ENCODE measurements at places on chromosomes 13 and 19.

DNA sequence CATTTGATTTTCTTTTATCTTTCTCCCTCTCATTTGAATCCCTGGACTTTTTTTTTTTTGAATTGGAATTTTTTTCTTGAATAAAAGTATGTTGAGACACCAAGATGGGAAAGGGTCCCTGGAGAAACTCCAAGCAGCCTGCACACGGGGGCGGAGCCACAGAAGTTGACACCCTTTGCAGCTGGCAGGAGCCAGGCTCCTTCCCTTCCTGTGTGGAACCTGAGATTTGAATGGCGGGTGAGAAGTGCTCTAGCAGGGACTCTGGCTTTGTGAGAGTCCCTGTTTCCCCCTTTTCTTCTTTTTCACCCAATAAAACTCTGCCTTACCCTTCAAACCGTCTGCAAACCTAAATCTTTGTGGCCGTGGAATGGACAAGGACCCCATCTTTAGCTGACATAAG is 1381.0 kb upstream of the MIR17HG start:
- no peak for DNase-seq

DNA sequence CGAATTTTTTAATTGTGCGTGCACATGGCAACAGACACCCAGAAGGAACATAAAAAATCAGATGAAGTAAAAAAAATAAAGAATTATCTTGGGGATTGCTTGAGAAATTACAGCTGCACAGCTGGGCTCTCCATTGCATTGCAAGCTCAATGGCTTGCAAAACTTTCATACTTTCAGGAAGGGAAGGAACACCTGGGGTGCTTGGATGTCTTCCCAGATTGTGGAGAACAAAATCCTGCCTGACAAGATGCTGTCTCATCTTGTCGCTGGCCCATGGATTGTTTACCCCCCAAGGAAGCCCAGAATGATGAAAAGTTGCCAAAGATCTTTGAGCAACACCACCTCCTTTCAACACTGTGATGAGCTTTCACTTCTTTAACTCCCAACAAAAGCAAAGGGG is 11.0 kb upstream of the CASP14 start:
- no peak for DNase-seq

GRCh38 chr13:52925775-52926285 is 77.4 kb upstream of the PCDH8 start:
- DNase-seq: no peak

DNA sequence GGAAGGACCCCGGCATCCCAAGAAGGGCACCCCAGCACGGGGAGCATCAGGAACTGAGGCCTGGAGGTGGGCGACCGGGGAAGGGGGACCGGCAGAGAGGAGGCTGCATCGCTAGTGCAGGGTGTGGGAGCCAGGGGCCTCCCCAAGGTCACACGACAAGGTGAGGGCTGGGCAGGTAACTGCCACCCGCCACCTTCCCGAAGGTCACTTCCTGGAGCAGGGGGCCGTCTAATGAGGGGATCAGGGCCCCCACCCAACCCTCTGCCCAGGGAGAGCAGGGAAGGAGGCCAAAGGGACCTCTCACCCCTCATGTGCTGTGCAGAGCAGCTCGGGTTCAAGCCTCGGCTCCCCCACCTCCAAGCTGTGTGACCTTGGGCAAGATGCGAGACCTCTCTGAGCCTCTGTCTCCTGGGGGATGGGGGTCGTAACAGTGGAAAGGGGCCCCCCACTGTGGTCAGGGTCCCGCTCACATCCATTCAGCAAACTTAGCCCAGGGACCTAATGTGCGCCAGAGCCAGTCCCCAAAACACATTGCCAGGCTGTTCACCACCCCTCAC is 6.0 kb downstream of the ZBTB7A start:
- DNase-seq: no peak

DNA sequence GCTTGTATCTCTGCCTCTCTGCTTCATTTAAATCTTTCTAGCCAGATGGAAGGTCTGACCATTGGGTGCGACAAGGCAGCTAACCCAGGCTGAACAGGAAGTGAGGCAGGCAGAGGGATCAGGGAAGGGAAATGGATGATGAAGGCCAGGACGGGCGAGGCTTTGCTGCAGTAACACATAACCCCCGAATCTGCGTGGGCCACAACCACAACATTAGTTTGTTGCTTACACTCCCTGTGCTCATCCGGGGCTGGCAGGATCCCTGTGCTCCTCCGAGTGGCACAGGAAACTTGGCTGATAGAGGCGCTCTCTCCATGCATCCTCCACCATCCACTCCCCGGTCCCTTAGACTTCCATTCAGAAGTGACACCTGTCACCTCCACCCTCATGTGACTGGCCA is 1.1 kb upstream of the FLT3LG start:
- DNase-seq: no peak

DNA sequence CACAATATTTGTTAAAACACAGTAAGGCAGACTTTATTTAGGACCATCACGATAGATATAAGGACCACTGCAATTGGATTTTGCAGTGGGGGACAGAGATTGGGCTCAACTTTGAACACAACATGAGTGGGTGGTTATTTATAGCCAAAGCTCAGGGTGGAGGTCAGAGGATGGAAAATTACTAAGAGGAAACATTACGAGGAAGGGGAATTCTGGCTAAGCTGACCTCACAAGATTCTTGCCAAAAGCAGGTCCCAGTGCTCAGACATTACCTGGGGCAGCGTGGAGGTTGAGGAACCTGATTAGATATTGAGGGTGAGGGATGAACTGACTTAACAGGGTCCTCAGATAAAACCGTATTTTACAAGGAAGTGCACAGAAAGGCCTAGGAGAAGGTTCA is 88.9 kb upstream of the NBEA start:
- DNase-seq: no peak

GRCh38 chr19:46254776-46255175 is 25.2 kb downstream of the IGFL1 start:
- no peak for DNase-seq

- no peak for DNase-seq
Measured at GRCh38 chr19:44850641-44851109, 4.6 kb downstream of the NECTIN2 start.

- no peak for DNase-seq
Measured at GRCh38 chr13:105442949-105443699, 1092.3 kb downstream of the EFNB2 start.

- no peak for DNase-seq
Measured at GRCh38 chr13:113917096-113917495, 53.2 kb upstream of the GAS6 start.

- no peak for DNase-seq
Measured at GRCh38 chr13:20989656-20990321, 71.6 kb downstream of the LATS2 start.

DNA sequence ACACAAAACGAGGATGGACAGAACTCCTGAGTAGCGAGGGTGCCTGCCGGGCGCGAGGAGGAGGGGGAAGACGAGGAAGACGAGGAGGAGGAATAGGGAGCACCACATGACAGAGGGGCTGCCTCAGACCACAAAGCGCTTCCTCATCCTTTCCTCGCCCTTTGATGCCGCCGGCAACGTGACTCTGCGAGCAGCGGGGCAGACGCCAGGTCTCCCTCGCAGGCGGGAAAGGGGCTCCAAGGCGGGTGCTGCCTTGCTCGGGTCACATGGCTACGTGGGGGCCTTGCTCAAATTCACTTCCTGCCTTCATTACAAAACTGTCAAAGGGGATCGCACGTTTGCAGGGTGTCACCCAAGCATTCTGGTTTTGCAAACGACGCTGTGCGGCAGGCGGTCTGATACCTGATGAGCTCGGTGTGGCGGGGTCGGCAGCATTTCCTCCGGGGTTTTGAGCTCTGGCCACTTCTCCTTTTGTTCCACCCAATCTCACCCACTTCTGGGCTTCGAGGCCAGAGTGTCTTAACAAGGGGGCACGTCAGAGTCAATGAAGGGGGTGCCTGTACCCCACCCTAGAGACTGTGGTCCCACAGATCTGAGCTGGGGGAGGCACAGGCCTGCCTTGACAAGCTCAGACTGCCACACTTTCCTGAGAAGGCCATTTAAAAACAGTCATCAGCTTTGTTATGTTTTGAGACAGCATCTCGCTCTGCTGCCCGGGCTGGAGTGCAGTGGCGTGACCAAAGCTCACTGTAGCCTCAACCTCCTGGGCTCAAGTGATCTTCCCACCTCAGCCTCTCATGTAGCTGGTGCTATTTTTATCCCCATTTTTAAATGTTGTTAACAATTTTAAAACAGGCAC is 14.9 kb downstream of the MAP2K2 start:
- DNase-seq: peak; percentile 37

DNA sequence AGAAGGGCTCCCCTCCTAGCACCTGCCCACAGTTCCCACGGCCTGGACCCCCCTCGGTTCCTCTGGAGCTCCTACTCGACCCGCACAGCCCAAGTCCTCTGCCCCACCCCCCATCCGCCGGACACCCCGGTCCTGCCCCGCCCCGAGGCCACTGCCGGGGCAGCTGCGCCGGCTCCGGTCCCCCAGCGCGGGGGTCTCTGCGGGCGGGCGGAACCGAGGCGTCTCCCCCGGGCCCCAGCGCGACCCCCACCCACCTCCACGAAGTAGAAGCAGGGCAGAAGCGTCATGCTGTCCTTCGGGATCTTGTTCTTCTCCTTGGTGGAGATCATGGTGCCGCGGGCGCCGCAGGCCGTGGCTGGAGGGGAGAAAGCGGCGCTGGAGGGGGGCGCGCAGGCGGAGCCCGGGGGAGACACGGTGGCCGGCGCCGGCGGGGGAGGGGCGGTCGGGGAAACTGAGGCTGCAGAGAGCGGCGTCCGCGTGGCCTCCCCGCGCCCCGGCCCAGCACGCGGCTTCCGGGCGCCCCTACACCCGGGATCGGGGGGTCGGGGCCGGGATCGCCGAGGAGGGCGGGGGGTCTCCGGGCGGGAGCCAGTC is 427 bp downstream of the PLPPR3 start:
- no peak for DNase-seq

GRCh38 chr13:28282451-28282850 is 144.1 kb downstream of the PAN3 start:
- no peak for DNase-seq

GRCh38 chr19:53015730-53016129 is 2.0 kb downstream of the ERVV-1 start:
- DNase-seq: no peak

DNA sequence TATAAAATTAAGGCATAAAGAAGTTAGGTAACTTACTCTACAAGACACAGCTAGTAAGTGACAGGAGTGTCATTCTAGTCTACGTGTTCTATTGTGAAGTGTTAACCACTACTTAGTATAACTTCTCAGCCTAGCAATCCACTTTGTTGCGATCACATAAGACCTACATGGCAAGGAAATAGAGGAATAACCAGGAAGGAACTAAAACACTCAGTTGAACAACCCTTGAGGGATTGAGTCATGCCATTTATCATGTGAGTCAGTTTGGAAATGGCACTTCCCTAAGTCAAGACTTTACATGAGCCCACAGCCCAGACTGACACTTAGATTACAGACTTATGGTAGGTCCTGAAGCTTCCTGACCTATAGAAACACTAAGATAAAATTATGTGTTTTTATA is 279.5 kb upstream of the PCDH20 start:
- no peak for DNase-seq

GRCh38 chr13:45257638-45258333 is 56.9 kb upstream of the KCTD4 start:
- DNase-seq: no peak

DNA sequence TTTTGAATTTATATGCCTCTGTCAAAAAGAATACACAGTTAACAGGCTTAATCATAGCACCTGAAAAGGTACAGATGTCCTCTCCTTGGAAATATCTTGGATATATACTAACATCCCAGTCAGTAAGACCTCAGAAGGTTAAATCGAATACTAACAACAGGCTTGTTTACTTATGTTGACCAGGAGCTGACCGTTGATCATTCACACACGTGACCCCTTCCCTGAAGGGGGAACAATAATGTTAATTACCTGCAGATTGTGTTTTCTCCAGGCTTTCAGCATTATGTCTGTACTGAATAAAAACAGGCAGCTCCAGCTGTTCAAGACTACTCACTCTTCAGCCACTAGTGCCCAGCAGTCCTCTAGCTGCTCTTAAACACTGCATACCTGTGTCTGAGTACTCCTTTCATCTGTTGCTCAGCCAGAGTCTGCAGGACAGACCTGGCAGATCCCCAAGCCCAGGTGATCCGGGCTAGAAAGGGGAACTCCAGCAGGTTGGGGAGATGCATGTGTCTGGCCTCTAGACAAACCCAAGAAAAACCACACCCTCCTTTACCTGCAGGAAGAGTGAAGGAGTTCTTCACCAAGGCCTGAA is 163.9 kb downstream of the RNF17 start:
- no peak for DNase-seq

GRCh38 chr13:73913751-73914518 is 220.3 kb downstream of the KLF12 start:
- no peak for DNase-seq

DNA sequence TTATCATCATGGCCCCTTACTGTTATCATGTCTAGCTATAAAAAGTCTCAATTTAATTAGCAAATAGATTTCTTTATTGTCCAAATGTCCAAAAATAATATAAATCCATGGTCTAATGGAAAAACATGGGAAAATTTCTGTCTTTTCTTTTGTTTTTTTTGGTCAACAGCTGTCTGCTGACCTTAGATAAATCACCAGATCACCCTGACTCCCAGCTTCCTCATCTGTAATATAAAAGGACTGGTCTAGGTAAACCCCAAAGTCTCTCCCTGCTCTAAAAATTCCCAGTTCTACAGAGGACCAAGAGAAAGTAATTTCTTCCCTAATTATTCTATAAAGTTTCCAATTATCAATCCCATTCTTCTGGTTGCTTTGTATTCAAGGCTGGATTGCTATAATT is 30.7 kb upstream of the RCBTB2 start:
- no peak for DNase-seq

- DNase-seq: no peak
Measured at GRCh38 chr19:6765738-6766356, 1.4 kb downstream of the SH2D3A start.

GRCh38 chr19:1855040-1855827 is 7.0 kb upstream of the REXO1 start:
- DNase-seq: peak; percentile 83

DNA sequence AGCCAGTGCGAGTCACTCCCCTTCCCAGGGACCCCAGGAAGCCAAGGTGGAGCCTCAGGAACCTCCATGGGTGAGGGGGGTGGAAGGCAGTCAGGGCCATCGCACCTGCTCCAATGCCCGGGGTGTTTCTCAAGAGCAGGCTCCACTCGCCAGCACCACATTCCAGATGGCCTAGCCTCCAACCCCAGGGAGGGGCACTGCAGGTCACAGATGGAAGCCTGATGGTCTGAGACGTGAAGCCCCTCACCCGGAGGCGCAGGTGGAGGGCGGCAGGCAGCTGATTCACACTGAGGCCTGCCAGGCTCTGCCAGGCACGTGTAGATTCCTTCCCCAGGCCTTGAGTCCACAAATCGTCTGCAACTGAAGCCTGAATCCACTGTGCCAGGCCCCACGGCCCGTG is 23.0 kb upstream of the ISYNA1 start:
- no peak for DNase-seq

GRCh38 chr19:4391306-4391693 is 9.0 kb downstream of the SH3GL1 start:
- no peak for DNase-seq

- peak; percentile 72 for DNase-seq
Measured at GRCh38 chr19:16143399-16144215, at the start of gene HSH2D. Gene HSH2D (plus strand): TSS chr19:16143685. CDS start chr19:16148751, 5,066 bp downstream.
